ENCODE measurements at places on chromosomes 3 and 15.

- DNase-seq: no peak
These were observed 53.4 kb upstream of the APEH start for GRCh38 chr3:49620728-49621127.

- DNase-seq: no peak
These were observed 423.2 kb downstream of the EPHB1 start for GRCh38 chr3:135218304-135218703.

- DNase-seq: no peak
These were observed 63.5 kb upstream of the SLITRK3 start for GRCh38 chr3:165259541-165260193.

DNA sequence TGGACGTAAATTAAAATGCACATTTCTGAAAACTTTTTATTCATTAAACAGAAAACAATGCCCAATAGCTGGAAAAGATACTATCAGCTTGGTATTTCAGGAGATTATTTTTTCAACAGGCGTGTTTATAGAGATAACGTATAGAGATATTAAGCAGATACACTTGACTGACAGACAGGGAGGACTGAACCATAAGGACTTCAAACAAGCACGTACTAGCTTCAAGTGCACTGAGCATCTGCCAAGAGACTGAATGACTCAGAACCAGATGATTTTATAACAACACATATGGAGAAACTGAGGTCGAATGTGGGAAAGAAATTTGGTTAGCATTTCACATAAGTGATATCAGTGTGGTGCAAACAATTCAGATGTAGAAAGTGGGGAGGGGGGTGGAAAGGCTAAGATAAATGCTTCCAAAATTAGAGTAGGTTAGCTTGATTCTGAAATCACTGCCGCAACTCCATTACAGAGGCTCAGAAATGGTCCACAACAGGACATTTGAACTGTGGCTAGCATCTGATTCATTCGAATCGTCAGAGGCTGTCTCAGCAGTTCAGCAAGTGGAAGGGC is 103.5 kb downstream of the SEMA6D start:
- no peak for DNase-seq

- no peak for DNase-seq
These were observed 505.8 kb downstream of the SHQ1 start for GRCh38 chr3:72342450-72342849.

DNA sequence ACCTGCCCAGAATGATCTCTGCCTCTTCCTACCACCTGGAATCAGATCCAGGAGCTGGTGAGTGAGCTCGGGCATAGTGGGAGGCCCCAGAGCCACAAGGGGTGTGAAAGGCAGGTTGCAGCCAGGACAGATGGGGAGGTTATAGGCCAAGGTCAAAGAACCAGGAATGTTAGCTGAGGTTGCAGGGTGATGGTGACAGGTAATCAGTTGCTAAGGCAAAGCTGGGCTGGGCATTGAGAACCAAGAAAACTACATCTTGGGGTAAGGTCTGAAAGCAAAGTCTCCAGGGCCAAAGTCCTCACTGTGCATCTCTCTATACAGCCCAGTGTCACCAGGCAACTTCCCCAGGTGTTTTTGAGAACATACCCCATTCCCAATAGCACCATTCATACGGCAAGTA is 38.4 kb upstream of the SLC6A11 start:
- DNase-seq: no peak

GRCh38 chr3:177754508-177754921 is 557.2 kb upstream of the TBL1XR1 start:
- no peak for DNase-seq

DNA sequence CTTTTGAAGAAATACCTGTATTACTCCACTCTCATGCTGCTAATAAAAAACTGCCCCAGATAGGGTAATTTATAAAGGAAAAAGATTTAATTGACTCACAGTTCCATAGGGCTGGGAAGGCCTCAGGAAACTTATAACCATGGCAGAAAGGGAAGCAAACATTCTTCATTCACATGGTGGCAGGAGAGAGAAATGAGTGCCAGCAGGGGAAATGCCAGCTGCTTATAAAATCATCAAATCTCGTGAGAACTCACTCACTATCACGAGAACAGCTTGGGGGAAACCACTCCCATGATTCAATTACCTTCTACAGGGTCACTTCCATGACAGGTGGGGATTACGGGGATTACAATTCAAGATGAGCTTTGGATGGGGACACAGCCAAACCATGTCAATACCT is 18.7 kb downstream of the MFSD1 start:
- no peak for DNase-seq

- DNase-seq: no peak
These were observed 119.4 kb downstream of the NUP210 start for GRCh38 chr3:13300546-13301285.

DNA sequence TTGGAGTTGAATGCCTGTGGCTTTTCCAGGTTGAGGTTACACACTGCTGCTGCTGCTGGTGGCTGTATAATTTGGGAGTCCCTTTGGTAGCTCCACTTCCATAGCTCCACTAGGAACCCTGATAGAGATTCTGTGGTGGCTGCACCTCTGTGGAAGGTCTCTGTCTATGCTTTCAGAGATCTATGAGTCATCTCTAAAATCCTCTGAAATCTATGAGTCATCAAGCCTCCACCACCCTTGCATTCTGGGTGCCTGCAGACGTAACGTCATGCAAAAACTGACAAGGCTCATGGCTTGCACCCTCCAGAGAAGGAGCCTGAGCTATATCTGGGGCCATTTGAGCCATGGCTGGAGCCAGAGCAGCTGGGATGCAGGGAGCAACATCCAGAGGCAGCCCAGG is 1037.0 kb upstream of the CFAP20DC start:
- no peak for DNase-seq

- no peak for DNase-seq
These were observed 83.4 kb downstream of the SLCO3A1 start for GRCh38 chr15:91936927-91937326.

DNA sequence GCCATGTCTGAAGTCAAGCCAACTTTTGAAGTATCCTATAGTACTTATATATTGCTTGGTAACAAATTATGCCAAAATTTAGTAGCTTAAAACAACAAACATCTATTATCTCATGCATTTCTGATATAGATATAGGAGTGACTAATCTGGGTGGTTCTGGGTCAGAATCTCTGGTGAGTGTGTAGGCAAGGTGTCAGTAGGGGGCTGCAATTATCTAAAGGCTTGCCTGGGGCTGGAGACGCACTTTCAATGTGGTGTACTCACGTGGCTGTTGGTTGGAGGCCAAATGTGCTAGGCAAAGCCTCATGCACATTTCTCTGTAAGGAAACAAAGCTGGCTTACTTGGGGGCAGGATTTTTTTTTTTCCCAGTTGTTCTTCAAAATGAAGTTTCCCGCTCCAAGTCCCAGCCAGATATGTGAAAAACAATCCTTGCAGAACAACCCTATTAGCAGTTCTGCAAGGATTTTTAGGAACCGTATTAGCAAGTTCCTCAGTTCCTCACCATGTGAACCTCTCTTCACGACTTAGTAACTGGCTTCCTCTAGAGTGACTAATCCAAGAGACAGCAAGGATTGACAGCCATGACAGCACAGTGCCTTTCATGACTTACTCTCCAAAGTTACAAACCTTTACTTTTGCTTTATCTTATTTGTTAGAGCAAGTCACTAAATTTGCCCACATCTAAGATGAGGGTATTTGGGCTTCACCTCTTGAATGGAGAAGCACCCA is 25.8 kb downstream of the GREM1 start:
- no peak for DNase-seq

DNA sequence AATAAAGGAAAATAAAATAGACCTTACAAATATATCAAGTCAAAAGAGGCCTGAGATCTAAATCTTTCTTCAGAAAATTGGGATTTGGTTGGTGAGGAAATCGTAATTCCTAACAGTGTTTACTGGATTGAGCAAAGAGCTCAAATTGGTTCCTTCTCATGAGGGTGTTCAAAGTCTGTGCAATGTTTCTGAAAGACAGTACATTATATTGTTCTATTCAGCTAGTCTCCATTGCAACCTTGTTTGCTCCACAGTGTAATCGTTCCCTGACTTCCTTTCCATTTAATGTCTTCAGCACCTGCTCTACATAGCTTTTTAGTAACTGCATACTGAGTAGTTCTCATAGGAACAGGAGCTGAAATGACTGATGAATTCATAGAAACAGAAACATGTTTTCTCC is 326.8 kb downstream of the SUCLG2 start:
- no peak for DNase-seq

DNA sequence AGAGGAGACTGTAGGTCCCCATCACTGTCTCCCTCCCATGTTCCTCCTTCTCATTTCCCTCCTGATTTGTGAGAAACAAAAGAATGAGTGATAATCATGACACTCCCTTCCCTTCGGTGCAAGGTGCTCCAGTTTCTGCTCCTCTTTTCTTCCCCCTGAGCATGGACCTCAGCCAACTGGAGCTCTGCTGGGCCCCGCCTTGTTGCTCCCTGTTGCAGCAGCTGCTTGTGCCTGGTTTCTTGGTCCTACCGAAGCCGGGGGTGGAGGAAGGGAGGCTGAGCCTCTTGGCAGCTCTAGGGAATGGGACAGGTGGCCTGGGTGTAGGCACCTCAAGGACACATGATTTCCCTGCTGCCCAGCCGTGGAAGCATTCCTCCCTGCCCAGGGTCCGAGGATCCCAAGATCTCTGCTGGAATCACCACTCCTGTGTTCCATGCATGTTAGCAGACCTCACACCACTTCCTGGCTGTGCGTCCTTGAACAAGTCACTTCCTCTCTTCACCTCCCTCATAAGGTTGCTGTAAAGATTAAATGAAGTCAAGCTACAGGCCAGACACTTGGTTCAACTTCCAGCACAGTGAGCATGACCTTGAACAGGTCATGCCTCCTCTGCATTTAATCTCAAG is 131.6 kb upstream of the ABHD17C start:
- no peak for DNase-seq

Data from NCI-H187 (cell line).